ENCODE measurements at places on chromosomes 2 and 18. TPM values are rescaled to one million over a fixed set of nuclear protein-coding genes. Genes with fewer than 3 reads are reported as not detected.

The ARPC2 gene
- polyA plus RNA-seq = 261 TPM

The TWIST2 gene
- 6.6 TPM for polyA plus RNA-seq

The ITPRIPL1 gene
- polyA plus RNA-seq = 4.7 TPM

The UGT1A8 gene
- not detected for polyA plus RNA-seq

The ZDBF2 gene
- polyA plus RNA-seq = 10.8 TPM

The SERPINB4 gene
- polyA plus RNA-seq = not detected

The C2orf80 gene
- polyA plus RNA-seq = not detected

The VIT gene
- 4.9 TPM for polyA plus RNA-seq

The TMEM18 gene
- polyA plus RNA-seq = 46.4 TPM

The RNU2-63P gene
- polyA plus RNA-seq = not detected

The EPB41L3 gene
- polyA plus RNA-seq = 120 TPM

DNA sequence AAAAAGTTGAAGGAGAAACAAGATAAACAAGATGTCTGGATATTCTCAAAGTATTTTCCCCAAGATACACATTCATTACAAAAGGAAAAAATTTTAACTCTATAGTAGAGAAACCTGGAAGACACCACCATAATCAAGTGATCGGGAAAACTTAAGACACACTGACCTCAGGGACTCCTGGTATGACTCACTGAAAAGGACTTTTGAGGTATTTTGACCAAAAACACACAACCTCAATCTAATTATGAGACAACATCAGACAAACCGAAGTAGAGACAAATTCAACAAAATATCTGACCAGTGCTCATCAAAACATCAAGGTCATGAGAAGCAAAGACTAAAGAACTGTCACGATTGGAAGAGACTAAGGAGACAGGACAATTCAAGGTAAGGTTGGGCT, 34.7 kb downstream of the LPIN2 start:
- DNase-seq = no peak

DNA sequence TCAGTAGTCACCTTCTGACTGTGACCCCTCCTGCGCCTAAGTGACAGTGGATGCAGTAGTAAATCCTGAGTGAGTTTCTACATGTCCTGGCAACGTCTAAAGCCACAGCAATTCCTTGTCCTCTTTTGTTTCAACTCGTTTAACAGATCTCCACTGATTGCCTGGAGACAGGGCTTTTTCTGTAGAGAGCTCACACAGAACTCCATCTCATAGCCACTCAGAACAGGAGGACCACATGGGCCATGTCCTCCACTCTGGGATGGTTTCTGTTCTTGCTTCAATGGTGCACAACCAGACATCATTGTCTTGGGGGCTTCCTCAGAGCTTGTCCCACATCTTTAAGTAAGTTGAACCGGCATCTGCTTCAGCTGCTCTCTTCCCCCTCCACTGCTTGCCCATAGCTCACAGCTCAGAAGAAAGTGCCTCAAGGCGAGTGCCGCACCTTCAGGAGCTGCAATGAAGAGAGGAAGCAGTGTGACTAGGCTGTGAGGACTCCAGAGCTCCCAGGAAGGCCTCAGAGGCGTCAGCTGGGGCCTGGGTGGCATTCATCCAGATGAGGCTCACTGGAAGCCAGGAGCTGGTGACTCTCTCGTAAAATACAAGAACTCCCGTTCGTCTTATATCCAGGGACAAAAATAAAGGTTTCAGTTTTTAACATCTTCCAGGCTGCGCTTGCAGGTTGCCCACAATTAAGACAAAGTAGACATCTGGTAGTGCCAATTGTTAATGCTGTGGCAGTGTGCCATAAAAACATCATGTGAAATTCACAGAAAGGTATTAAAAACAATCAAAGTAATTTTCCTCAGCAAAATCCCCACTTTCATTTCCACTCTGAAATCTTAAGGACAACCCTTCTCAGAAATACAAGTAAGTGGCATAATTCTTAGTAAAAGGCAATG, 37.3 kb downstream of the ST3GAL5 start:
- peak; percentile 29 for DNase-seq

- peak; percentile 13 for DNase-seq
Observed at GRCh38 chr2:172735582-172736423, at the start of gene RAPGEF4. TSS of gene RAPGEF4 (plus strand) at chr2:172735845. CDS start at chr2:172735984, 139 bp downstream.

DNA sequence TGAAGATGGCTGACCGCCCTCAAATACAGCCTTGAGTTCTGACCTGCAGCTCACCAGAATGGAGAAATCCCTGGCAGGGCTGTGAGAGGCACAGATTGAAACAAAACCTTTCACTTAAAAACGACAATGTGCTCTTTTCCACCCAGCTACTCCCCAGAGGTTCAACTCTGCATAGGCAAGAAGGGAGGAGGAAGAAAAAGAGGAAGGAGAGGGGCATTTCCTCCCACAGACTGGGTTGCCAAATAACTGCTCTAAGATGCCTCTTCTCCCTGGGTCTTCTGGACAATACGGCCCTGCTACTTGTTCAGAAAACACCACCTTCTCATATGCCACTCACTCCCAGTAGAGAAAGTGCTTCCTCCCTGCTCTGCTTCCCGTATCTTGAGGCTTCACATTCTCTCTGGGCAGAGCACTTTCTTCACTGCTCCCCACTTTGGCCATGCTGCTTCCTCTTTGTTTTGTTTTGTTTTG, 136.4 kb upstream of the SLC1A4 start:
- DNase-seq = peak; percentile 57

GRCh38 chr2:37154785-37155184, 2.0 kb downstream of the EIF2AK2 start:
- no peak for DNase-seq

- no peak for DNase-seq
Observed at GRCh38 chr2:238777369-238778067, 70.4 kb upstream of the TWIST2 start.

DNA sequence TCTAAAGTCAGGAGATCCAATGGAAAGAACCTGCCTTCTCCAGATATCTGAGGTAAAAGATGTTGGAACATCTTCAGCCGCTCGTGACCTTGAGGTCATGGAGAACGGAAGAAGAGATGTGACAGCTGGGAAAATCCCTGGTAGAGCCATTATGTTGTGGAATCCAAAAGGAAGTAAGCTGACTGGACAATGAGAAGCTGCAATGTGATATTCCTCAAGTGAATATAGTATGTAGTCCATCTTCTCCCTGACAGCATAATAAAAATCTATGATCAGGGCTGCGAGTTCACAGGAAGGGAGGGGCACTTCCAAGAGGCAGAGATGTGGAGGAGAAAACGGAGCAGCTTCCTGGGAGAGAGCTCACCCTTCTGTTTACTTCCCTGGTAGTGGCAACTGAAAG, 201.0 kb upstream of the SP5 start:
- peak; percentile 38 for DNase-seq

DNA sequence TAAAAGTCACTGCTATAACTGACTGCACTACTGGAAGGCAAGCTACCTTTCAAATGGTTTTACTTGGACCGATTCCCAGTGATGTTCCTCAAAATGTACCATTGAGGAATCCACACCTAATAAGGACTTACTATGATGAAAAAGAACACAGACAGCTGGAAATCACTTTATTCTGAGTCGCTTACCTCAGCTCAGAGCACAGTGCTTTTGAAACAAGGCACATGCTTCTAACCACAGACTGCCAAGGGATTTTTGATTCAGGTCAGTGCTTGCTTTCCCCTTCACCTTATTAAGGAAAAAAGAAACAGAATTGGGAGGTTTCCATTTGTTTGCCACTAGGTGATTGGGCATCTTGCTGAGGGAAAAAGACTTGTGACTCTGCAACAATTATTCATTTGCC, 707.5 kb upstream of the FSHR start:
- peak; percentile 12 for DNase-seq

DNA sequence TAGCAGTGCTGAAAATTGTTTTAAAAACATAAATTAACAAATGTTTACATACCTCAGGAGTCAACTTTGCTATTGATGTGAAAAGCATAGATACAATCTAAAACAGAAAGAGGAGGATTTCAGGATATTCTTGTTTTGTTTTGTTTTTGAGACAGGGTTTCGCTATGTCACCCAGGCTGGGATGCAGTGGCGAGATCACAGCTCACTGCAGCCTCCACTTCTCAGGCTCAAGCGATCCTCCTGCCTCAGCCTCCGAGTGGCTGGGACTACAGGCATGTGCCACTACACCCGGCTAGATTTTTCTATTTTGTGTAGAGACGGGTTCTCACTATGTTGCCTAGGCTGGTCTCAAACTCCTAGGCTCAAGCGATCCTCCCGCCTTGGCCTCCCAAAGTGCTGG, 60.6 kb downstream of the C2orf74 start:
- DNase-seq = no peak

DNA sequence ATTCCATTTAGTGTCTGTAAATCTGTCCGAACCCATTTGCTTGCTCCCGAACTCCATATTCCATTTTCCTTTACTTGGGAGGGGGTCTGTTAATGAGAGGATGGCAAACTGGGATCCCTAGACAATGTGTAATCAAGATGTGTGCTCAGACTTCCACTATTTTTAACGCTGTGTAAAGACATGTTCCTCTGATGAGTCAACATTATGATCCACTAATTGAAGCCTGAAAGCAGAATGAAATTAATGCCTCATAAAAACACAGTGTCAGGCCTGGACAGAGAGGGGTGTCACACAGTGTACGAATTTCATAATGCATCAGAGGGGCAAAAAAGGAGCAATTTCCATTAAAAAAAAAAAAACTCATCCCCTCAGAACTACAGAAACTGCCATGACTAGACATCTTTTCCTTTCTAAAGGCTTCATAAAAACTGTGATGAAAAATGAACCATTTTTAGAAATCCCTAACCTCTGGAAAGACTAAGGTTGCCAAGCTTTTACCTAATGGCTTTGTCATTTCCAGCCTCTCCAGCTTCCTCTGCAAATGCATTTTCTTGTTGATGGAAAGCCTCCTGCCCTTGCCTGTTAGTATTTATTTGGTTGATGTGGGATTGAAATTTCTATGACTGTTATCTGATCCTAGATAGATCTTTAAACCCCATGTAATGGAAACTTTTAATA, 209.2 kb upstream of the DCC start:
- no peak for DNase-seq

DNA sequence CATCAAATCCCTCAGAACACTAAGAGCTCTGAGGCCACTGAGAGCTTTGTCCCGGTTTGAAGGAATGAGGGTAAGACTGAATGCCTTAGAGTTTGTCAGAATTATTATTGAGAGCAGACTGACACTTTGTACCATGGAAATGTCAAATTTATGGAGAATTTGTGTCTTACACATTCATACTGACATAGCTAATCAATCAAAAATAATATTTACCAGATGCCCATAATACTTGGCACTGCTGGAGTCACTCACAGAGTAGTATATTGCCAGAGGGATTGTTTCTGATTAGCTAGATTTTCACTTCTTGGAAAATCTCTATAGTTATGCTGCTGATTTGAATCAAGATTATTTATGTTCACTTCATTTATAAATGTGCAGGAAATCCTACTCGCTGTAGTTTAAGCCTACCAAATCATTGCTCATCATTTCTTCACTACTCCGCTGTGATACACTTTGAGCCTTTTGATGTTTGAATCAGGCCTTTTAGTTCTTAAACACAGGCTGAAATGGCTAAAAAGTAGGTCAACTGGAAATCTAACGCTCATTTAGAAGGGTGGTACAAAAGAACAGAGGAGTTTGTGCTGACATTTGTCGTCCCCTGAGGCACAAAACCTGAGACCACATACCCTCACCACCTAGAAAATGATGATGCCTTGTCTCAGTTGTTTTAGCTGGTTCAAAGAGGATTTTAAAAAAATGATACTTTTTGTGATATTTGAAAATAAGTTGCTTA, 96.1 kb upstream of the CSRNP3 start:
- no peak for DNase-seq

Measured in muscle of leg (tissue), 16 donors.